ENCODE measurements at places on chromosomes 4 and X.
A peak's percentile ranks its signal among the peaks of the same experiment; 100 is the strongest.

DNA sequence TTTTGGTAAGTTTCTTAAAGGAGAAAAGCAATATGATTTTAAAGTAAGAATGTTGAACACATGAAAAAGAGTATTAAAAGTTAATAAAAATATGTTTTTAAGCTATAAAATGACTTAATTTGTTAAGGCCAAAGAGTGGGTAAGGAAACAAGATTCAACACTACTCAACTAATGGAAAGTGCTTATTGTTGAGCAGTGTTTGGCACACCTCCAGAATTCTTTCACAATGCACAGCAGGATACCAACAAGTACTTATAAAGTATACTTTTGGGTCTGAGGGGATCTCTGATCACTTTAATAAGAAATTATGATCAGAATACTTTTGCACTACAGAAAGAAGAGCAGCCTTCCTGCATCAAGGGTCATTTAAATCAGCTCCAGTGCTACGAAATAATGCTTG lies 5.9 kb downstream of the LAMP2 start:
- peak; percentile 3 for DNase-seq

- DNase-seq: peak; percentile 20
Observed at GRCh38 chr4:183098019-183098722, 886 bp upstream of the WWC2 start.

- DNase-seq: no peak
Observed at GRCh38 chr4:1683261-1683735, 815 bp downstream of the FAM53A start.

DNA sequence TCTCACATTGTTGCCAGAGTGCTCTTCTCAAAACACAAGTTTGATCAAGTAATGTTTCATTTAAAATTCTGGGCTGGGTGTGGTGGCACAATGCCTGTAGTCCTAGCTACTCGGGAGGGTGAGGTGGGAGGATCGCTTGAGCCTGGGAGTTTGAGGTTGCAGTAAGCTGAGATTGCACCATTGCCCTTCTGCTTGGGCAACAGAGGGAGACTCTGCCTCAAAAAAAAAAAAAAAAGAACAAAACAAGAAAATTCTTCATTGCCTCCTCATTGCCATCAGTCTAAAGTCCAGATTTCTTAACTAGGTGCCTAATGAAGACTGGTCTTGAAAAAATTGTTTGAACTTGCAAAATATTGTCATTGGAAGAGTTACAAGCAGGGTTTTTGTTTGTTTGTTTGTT lies 120.1 kb downstream of the MFAP3L start:
- no peak for DNase-seq

DNA sequence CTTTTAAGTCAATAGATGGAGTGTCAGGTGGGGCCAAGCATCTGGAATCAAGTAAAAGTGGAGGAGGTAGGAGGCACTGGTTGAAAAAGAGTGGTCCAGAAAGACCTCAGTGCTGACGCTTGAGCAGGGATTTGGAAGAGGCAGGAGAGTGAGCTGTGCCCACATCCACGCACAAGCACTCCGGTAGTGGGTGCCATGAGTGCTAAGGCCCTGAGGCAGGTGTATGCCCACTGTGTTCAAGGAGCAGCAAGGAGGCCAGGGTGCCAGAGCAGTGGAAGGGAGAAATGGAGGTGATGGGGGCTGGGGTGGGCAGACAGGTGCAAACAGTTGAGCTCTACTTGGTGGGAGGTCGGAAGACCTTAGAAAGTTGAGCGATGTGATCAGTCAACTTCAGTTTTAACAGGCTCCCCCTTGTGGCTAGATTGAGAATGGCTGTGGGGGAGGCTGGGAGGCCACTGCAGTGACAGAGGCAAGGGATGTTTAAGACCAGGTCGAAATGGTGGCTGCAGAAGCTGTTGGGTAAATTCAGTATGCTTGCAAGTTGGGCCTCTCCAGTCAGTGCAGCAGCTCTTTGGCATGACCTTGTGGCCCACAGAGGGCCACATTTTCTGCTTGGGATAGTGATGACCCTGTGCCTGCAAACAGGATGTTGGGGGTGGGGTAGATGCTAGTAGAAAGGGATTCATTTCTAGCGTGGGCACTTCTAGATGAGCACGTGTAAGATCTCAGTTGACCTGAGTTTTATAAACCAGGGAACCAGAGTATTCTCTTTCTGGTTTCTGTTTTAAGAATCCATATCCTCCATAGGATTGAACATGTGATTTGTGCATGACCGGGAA lies 12.7 kb downstream of the TKTL1 start:
- peak; percentile 37 for DNase-seq

DNA sequence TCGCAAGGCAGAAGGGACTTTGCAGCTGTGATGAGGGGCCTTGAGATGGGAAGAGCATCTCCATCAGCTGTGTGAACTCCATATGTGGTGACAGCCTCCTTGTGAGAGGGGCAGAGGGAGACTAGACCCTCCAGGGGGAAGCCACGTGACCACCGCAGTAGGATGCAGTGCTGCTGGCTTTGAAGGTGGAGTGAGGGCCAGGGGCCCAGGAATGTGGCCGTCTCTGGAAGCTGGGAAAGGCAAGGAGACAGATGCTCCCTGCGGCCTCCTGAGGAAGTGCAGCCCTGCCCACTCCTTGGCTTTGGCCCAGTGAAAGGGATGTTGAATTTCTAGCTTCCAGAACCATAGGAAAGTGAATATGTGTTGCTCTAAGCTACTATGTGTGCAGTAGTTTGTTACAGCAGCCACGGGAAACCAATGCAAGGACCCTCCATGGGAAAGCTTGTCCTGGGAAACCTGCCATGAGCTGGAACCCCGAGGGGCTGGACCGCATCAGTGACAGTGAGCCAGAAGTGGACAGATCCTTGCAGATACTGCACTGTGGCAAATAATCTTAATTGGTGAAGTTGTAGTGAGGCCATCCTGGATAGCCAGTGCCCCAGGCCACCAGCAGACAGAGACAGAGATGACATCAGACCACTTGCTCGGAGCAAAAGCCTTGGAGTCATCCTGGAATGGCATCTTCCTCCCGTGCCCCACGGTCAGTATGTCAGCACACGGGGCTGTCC lies 35.4 kb upstream of the SORCS2 start:
- DNase-seq: no peak

GRCh38 chr4:100169491-100170485 lies 20.5 kb downstream of the DDIT4L start:
- DNase-seq: no peak

DNA sequence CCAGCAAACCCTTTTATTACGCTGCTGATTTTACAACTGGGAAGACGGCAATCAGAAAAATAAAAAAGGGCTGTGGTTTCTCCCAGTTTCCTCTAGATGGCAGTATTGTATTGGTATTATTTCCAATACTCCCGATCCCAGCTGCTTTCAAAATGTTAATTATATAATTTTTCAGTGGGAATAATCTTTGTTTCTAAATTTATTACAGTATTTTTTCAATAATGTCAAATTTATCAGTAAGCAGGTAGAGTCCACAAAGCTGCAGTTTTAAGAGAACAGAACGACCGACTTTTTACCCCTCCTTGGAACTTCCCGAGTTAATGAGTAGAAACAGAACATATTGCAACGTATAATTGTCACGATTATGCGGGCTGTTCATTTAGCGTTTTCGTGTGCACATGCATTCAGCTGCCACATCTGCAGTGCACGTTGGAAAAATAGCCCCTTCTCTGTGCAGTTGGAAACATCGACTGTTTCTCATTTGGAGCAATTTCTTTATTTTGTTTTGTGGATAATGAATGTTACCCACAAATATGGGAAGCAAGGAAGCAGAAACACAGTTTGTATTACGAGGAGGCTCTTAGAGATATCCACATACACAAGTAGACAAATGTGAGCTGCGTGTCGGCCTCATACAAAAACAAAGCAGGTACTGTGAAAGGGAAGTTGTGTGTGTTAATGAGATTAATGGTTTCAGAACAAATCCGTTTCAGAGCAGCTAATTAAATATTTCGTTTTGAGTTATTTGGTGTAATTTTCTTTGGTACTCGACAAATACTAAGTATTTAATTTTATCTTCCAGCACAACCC lies 188.0 kb downstream of the STIM2 start:
- peak; percentile 62 for DNase-seq

DNA sequence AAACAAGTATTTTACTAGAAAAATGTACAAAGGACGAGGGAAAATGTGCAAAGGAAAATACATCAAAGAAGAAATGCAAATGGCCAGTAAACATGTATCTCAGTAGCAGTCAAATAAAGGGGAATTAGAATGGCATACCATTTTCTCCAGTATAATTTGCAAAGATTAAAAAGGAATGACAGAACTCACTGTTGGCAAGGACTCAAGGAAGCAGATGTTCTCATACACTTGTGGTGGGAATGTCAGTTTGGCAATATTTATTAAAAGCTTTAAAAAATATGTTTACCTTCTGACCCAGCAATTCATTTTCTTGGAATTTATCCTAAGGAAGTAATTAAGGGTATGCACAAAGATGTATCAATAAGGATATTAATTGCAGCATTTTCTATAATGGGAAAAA lies 7.6 kb downstream of the CLCN5 start:
- DNase-seq: peak; percentile 45

DNA sequence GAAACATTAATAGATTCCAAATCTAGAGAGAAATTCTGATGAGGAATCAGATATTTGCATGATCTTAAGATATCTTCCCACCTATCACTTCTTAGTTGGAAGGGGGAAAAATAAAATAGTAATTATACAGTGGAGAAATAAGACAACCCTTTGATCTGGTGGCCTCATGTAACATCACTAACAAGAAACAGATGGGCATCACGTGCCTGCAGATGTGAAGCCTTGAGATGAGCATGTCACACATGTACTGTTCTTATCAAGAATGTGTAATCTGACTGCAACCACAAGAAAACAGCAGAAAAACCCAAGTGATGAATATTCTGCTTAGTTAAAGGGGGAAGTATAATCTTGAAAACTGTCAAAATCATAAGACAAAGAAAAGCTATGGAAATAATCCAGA lies 31.4 kb upstream of the NKX6-1 start:
- no peak for DNase-seq

GRCh38 chrX:6292599-6292998 lies 63.9 kb upstream of the NLGN4X start:
- DNase-seq: no peak

DNA sequence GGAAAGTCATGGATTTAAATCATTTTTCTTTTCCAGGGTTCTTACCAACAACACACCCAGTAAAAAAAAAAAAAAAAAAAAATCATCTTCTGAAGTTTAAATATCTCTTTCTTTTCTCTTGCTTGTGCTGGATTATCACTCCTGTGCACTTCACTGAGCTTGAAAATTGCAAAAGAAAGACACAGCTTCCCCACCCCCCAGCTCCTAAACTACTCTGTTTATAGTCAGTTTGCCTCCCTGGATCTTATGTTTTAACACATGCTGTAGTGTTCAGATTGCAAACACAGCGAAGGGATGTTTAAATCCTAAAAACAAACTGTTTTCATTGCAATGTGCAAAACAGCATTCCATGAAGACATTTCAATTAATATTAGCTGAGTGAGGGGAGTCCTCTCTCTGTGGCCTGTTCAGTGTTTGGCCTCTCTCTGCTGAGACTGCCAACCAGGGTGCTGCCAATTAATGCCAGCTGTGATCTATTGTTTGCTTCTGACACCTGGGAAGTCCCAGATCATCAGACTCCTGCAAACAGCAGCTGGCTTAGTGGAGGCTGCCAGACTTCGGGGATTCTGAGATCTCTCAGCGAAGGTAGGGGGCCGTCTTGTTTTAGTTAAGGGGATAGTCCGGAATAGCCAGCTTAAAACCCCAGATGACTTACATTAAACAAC lies 171.1 kb upstream of the PITX2 start:
- peak; percentile 78 for DNase-seq

- peak; percentile 45 for DNase-seq
Observed at GRCh38 chr4:113756005-113756410, 5.5 kb downstream of the CAMK2D start.

GRCh38 chr4:572594-572993 lies 3.5 kb downstream of the TMEM271 start:
- no peak for DNase-seq

GRCh38 chr4:35565640-35566039 lies 678.7 kb downstream of the ARAP2 start:
- DNase-seq: no peak

- no peak for DNase-seq
Observed at GRCh38 chrX:13825178-13825762, 8.4 kb upstream of the GPM6B start.

DNA sequence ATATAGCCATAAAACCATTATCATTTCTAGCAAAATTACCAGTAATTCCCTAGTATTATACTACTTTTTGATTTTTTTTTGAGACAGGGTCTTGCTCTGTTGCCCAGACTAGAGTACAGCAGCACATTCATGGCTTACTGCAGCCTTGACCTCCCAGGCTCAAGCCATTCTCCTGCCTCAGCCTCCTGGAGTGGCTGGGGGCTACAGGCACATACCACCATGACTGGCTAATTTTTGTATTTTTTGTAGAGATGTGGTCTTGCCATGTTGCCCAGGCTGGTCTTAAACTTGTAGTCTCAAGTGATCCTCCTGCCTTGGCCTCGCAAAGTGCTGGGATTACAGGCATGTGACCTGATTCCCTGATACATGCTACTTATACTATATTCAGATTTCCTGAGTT lies 13.7 kb downstream of the N4BP2 start:
- no peak for DNase-seq

DNA sequence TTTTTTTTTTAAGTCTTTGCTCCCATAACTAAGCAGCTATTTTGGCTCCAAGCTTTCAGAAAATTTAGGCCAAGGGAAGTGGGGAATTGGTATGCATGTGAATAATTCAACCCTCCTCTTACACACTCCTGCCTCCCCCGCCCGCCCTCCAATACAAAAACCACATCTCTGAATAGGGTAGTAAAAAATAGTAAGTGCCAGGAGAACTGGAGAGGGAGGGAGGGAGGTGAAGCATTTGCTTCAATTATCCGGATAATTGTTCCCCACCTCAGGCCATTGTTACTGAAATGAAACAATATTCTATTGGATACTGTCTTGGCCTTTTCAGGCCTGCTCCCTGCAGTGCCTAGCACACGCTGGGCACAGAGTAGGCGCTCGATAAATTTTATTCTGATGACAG lies 5.5 kb upstream of the GSX2 start:
- no peak for DNase-seq

GRCh38 chr4:183409483-183409882 lies 35.0 kb upstream of the CDKN2AIP start:
- DNase-seq: no peak

- DNase-seq: no peak
Observed at GRCh38 chr4:140996766-140997165, 136.5 kb downstream of the RNF150 start.

DNA sequence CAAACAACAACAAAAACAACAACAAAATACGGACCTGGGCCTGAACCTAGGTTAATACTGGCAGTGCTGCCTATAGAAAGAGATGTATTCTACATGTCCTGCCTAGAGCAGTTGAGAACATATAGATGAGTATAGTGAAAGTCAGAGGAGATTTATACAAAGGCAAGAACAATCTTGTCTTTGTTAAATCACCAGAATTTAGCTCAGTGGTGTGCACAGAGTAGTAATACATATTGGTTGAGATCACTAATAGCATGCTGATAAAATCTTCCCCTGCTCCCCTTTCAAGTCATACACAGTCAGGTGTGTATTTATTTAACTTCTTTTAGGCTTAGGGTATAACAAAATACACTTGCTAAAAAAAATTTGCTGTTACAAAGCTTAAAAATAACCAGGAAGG lies 247.8 kb downstream of the ADGRL3 start:
- DNase-seq: no peak
